A549 (cell line): ENCODE measurements at places on chromosomes 2 and 18.

- DNase-seq = no peak
Observed at GRCh38 chr2:29014811-29015421, 33.8 kb downstream of the TOGARAM2 start.

DNA sequence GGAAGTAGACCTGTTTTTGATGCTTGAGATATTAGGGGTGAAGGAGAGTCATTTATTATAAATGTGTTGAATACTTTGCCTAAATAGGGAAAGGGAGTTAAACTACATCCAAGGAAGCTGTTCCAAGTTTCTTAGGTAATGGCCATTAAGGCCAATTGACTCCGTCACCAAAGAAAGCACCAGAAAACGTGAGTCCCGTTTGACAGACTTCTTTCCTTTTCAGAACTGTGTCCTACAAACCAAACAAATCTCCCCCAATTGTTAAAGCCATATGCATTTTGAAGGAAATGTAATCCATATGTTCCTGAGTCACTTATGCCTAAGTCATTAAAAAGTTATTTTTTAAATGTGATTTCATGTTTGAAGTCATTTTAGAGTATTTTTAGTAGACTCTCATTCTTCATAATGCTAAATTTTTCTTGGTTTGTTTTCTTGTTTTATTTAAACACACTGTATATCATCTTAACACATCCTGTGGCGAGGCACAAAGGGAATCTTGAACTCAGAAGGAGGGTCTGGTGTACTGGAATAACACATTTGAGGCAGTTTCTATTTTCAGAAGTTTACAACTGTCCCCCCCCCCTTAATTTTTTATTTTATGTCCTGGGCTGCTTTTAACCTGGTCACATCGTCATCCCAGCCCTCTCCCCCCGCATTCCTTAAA is 133.7 kb downstream of the RHBDD1 start:
- no peak for DNase-seq

GRCh38 chr2:15688924-15689568 is 97.4 kb downstream of the DDX1 start:
- no peak for DNase-seq

DNA sequence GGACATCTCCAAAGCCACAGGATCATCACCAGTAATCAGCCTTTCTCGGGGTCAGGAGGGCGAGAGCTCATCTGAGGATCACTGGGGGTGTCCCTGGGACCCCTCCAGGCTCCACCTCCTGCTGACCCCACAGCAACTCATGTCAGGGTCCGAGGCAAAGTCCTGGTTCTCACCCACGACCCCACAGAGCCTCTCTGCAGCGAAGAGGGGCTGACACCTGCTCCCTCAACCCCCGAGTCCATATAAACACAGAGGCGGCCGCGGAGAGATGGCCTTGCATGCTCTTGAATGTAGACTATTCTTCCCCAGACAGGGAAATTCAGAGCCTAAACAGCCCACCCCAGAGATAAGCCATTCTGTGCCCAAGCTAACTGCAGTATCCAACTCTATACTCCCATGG is 29.9 kb downstream of the HS6ST1 start:
- DNase-seq = no peak
